ENCODE measurements at places on chromosomes 2 and 18.

- no peak for DNase-seq
Observed at GRCh38 chr2:196712867-196713266, 73.4 kb downstream of the CCDC150 start.

DNA sequence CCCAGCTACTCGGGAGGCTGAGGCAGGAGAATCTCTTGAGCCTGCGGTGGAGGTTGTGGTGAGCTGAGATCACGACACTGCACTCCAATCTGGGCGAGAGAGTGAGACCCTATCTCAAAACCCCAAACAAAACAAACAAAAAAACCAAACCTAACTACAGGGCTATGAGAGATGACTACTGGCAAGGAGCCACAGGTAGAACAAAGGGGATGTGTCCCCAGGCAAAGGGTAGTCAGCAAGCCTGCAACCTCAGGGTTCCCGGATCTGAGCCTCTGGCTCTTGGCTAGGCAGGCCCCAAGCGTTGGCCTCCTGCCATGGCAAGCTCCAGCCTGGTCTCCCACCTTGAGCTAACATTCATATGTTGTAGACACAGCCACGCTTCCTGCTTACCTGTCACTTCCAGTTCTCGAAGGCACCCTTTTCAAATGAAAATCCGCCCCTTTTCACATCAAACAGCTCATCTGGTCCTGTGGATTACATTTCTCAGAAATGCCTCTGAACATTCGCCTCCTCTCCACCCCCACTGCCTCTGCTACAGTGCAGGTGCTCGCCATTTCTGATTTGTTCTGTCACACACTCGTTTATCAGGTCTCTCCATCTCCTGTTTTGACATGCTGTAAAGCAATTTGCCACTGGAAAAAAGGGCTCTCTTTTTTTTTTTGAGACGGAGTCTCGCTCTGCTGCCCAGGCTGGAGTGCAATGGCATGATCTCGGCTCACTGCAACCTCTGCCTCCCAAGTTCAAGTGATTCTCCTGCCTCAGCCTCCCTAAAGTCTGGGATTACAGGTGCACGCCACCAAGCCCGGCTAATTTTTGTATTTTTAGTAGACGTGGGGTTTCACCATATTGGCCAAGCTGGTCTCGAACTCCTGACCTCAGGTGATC, 13.1 kb upstream of the ACTR3 start:
- DNase-seq, result peak; percentile 12

DNA sequence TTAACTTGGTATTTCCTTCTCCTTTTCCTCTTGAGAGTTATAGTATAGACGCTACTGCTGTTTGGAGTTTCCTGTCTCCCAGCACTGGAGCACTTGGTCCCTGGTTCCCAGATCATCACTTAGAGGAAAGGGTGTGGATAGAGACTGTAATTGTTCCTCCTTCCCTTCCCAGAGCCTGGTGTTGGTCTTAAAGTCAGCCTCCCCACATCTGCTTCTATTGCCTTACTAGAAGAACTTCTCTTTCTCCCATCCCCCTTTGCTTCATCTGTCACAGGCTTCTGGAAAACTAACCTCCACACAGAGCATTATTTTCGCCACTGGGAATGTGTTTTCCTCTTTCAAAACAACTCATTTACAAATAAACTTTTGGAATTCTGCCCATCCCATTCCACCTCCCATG, 131.0 kb downstream of the CCDC85A start:
- no peak for DNase-seq

GRCh38 chr2:27792759-27793158, 21.2 kb downstream of the MRPL33 start:
- DNase-seq, result no peak

DNA sequence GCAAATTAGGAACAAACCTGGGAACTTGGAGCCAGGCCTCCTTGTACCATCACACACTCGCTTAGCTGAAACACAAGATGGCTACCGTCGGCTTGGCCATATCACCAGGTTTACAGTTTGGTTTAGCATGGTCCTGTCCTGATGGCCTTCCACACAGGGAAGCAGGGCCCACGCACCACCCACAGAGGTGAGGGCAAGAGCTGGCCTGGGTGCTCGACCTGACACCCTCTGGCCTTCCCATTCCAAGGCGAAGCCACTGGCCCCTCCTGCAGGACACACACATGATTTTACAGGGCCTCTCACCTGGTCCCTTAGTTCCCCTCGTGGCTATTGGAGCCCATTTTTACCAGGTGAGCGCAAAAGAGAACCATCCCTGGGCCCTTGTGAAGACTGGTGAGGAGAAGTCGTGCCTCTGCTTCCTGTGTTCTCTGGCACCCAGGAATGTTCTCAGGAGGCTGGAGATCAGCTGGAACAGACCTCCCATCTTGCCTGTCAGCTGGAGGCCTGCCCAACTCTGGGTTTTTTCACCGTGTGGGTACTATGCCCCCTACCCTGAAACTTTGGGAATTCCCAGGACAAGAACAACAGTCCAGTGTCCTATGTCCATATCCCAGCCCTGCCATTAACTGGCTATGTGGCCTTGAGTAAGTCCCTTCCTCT, 53.0 kb upstream of the FOSL2 start:
- DNase-seq, result no peak
